NCI-H1092 treated with DMSO at 0.1 percent for 48 hours (cell line): ENCODE measurements at places on chromosomes 5 and 9.

GRCh38 chr9:4837261-4838188, 44.8 kb downstream of the RCL1 start:
- no peak for DNase-seq

DNA sequence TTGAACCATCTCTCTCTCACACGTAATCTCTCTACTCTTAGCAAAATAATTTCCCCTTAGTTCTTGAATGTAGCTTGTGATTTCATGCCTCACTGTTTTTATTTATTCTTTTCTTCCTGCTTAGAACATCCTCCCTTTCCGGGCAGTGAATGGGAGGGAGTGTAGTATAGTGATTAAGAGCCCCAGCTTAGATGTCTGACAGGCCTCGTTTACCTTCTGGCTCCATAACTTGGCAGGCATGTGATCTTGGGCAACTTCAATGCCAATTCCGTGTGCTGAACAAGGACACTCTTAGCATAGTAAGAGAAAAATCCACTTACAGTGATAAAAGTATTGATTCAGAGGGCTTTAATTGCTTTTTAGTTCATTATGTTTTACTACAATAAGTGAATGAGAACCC, 96.3 kb upstream of the TNPO1 start:
- DNase-seq = no peak

- peak; percentile 32 for DNase-seq
Observed at GRCh38 chr5:143002459-143003327, 232.5 kb downstream of the ARHGAP26 start.

DNA sequence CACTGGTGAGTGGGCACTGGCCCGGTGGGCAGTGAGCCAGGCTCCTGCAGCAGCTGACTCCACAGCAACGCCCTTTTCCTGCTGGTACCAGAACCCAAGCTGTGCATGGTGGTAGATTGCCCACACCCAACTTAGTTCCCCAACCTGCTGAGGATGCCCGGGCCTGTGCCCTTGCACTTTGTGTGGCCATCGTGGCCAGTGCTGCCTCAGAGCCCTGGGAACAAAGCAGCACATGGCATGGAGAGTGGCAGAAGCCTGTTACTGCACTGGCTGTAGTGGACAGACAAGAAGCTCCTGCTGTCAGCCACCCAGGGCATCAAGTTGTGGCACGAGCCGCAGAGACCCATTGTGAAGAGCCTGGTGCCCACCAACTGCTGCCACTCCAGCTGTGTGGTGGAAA, 612.9 kb downstream of the DNAH5 start:
- no peak for DNase-seq

DNA sequence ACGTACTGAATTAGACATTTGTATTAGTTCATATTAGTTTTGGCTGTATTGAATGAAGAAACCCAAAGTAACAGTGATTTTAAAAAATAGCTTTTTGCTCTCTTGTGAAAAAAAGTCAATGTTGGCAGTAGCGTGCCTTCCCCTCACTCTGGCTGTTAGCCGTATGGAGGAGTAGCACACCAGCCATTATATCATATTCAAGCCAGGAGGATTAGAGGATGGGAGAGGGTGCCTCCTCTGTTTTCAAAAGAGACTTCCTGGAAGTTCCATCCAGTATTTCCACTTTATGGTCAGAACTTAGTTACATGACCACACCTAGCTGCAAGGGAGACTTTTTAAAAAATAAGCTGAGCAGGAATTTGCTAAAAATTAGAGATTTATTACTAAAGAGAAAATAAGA, 41.2 kb downstream of the GPR21 start:
- DNase-seq = no peak

DNA sequence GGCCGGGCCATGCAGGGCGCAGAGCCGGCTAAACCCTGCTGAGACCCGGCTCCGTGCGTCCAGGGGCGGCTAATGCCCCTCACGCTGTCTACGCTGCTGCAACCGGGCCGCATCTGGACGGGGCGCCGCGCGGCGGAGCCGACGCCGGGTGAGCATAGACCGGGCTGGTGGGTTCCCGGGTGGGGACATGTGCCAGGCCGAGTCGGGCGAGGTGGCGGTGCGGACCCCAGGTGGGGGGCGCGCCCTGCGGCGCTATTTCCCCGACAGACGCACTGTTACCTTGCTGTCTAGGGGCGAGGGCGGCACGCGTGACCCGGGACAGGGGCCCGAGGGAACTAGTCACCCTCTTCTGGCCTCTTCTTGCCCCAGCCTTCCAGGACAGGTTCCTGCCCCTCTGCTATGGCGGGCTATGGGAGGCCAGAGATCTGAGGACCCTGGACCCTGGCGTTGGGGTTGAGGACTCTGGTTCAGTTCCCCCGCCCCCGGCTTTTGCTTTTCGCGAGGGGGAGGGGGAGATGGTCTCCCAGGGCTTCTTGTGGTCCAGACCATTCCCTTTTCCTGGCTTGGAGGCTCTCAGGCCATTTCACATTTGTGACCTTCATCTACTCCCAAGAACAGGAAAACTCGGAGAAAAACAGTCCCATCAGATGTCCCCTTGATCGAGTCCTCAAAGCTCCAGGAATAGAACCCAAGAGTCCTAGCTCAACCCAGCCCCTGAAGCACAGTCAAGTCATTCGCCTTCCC, 536 bp downstream of the SLC27A4 start:
- peak; percentile 23 for DNase-seq

- no peak for DNase-seq
Observed at GRCh38 chr5:65244031-65244430, 237.7 kb downstream of the ADAMTS6 start.

GRCh38 chr5:2259494-2260107, 376.9 kb upstream of the IRX4 start:
- DNase-seq = no peak

DNA sequence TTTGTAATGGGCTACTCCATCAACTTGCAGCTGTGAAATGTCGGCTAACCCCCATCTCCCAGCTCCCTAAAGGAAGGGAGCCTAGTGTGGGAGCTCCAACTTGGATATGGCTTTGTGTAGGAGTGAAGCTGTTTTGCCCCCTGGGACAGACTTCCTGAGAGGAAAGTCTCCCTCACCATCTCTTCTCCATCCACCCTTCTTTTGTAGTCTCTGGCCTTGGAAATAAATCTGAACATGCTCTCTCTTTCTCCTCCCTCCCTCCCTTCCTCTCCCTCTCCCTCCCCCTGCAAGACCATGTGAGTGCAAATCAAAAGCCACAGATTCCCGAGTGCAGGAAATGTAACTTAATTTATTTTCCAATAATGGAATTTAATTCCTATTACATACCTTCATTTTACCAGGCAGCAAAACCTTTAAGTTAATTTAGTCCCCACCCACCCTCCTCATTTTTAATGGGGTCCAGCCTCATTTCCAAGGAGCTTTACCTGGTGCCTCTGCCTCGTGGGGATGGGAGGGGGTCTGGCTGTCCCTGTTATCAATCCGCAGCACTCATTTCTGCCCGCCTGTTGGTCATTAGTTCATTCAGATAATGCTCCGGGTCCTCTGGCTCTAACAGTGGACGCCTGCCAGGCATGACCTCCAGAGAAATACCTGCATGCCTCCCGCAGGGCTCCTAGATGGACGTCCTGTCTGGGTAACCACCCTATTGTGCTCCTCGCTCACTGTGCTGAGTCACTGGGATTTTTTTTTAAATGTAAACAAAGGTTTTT, 122.9 kb upstream of the TAF11L2 start:
- DNase-seq = no peak

- no peak for DNase-seq
Observed at GRCh38 chr9:123601828-123602227, 245.8 kb downstream of the CRB2 start.
